Posterior vena cava (tissue), 2 donors: ENCODE measurements at places on chromosomes 1 and 21. TPM values are rescaled to one million over a fixed set of nuclear protein-coding genes. Genes with fewer than 3 reads are reported as not detected.

- DNase-seq, result no peak
Measured at GRCh38 chr1:6547301-6547700, 7.0 kb downstream of the NOL9 start.

DNA sequence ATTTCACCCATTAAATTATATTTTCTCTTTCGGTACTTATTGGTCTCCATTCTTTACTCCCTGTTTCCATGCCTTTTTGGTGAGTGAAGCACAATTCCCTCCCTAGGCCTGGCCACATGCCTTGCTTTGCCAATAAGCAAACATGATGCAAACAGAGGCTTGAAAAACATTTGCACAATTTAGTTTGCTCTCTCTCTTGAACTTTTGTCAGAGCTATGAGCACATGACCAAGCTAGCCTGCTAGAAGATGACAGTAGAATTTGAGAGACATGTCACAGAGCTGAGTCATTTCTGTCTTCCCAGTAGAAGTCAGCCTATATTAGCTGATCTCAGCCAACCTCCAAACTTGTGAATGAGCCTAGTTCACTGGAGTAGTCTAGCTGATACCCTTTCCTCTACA, 24.6 kb downstream of the ANGPTL3 start:
- no peak for DNase-seq

- DNase-seq, result no peak
Measured at GRCh38 chr1:175232335-175232734, 39.8 kb upstream of the KIAA0040 start.

DNA sequence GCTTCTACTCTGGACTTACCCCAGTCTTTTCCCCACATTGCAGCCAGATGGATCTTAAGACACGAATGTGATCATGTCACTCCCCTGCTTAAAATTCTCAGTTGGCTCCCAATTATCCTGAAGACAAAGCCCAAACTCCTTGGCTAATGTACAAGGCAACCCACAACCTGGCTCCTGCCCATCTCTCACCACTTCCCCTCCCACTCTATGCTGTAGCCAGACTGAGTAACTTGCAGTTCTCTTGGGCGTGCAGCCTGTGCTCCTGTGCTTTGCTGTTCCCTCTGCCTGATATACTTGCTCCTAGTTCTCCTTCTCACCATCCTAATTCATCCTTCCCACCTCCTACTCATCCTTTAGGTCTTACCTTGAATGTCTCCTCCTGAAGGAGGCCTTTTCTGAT, 56.2 kb downstream of the LGR6 start:
- peak; percentile 23 for DNase-seq

DNA sequence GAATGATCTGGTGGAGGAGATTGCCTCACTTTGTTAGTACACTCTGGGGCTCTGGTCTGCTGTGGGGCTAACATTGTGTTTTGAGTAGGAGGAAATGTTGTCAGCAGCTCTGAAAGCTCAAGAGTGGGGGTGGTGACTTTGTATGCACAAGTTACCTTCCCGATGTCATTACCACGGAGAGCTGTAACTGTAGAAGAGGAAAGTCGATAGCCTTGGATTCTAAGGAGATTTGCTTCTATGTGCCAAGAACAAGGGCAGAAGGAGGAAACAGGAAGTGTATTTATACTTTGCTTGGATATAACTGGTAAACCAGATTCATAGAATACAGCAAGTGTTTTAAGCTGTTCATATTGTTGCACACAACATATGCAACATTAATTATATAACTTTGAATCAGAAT, 196.1 kb downstream of the AMY1C start:
- DNase-seq, result no peak

DNA sequence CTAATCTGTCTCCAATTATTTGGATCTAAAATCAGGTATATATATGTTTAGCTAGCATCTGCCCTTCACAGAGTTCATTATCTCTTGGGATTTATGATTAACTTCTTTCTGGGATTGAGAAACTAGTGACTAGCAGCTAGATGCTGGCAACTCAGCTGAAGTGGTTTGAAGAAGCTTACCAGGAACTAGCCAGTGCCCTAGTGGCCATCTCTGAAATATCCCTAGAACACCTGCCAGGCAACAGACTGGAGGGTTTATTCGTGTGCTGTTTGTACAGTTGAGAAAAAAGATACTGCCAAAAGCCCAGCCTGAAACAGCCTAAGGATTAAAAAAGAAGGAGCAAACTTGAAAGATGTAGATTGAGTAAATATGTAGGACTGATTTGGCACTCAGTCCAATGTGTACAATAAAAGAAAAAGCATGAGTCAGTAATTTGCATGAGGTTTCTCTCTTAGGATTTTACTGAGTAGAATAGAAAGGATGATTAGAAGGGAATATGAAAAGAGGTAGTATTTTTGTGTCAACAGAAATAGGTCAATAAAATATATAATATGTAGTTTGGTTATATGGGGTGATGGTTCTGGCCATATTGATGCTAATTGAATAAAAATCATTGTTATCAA, 1144.6 kb upstream of the ADGRL2 start:
- no peak for DNase-seq

DNA sequence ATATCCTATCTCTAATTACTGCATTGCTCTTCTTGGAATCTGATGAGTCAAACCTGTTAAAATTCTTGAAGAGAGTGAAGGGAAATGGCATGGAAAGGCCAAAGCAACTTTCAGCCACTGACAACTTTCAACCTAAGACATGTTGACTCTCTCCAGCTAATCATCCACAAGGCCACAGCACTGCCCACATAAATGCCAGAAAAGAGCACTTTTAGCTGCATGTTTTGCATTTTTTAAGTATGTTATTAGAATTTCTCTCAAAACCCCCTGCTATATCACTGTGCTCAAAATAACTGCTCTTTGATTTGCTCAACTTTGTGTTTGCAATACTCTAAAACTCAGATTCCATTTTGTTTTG, 352.5 kb downstream of the ADGRL2 start:
- no peak for DNase-seq

GRCh38 chr1:99728494-99729235, 37.8 kb downstream of the FRRS1 start:
- no peak for DNase-seq

- DNase-seq, result no peak
Measured at GRCh38 chr1:24692351-24692980, 49.4 kb downstream of the SRRM1 start.

DNA sequence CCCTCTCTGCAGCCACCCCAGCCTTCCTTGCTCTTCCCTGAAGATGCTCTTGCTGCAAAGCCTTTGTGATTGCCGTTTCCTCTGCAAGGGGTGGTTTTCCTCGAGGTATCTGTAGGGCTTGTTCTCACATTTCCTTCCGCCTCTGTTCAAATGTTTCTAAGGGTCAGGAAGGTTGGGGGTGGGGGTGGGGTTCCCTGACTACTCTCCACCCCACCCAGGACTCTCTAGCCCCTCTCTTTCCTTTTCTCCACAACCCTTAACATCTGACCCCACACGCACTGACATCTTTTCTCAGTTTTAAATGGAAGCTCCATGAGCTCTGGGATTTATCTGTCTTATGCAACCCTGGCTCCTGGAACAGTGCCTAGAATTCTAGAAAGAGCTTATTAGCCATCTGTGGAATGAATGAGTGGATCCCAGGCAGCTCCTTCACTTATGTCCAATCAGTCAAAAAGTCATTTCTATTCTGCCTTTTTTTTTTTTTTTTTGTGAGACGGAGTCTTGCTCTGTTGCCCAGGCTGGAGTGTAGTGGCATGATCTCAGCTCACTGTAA, 27.3 kb upstream of the ZNF362 start:
- no peak for DNase-seq

DNA sequence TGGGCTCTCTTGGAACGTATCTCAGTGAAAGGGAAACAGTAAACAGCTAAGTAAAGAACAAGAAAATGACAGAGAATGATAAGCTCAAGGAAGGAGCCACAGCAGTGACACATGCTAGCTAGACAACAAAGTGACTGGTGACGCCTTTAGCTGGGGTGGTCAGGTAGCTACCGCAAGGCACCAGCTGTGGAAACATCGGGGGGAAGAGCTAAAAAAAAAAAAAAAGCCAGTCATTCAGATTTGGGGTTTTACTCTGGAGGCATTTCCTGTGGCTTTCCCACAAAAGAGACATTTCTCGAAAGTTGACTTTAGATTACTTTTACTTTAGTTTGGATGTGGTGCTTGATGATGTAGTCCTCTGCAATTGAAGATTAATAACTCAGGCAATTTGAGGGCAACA, 2.1 kb downstream of the FHAD1 start:
- no peak for DNase-seq

- DNase-seq, result no peak
Measured at GRCh38 chr1:166169182-166169581, 2.4 kb upstream of the FAM78B start.

The CFHR1 gene
- 0.76 TPM for total RNA-seq

The EPB41 gene
- total RNA-seq, result 16.6 TPM

The KRTAP13-2 gene
- not detected for total RNA-seq

The PTAFR gene
- total RNA-seq, result 5.9 TPM
